ENCODE measurements at places on chromosomes 2 and 18. TPM values are rescaled to one million over a fixed set of nuclear protein-coding genes. Genes with fewer than 3 reads are reported as not detected.

SOX11 gene
- total RNA-seq, result not detected

C2orf15 gene
- total RNA-seq, result 0.47 TPM

GRCh38 chr2:150856596-150857281, 369.3 kb upstream of the RND3 start:
- no peak for DNase-seq

DNA sequence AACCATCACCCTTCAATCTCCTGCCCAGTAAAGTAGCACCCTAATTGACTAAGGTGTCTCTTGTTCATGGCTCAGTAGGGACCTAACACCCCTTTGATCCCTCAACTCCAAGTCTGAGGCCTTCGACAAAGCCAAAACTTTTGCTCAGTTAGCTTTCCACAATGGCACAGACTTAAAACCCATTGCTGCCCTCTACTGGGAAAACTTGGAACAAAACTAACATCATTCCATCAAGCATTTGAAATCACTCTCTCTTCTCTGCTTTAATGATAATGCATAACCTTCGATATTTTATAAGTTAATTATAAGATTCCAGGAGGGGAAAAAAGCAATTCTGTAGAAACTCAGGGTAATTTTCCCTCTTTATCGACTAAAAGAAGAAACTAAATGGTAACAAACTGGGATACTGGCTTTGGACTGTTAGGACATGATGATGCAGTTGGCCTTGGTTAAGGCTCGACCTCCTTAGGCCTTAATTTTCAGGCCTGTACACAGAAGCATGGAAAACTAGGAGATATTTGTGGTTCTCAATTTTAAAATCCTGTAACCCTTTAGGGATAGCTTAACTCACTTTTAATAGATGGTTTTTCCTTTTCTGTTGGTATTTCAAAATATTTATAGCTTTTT, 127.8 kb downstream of the STK39 start:
- no peak for DNase-seq

DNA sequence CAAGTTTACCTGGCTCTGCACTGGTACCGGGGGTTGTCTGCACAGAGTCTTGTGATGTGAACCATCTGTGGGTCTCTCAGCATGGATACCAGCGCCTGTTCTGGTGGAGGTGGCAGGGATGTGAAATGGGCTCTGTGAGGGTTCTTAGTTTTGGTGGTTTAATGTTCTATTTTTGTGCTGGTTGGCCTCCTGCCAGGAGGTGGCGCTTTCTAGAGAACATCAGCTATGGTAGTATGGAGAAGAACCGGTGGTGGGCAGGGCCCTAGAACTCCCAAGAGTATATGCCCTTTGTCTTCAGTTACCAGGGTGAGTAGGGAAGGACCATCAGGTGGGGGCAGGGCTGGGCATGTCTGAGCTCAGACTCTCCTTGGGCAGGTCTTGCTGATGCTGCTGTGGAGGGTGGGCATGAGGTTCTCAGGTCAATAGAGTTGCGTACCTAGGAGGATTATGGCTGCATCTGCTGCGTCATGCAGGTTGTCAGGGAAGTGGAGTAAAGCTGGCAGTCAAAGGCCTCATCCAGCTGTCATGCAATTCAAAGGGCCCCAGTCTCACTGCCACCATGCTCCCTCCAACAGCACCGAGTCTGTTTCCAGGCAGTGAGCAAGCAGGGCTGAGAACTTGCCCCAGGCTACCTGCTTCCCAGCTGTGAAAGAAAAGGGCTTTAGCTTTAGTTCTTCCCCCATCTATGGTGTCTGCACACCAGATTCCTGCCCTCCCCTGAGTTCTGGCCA, 278.0 kb downstream of the METTL4 start:
- DNase-seq, result no peak

GRCh38 chr2:241050624-241051577, 51.2 kb downstream of the MTERF4 start:
- no peak for DNase-seq

- DNase-seq, result no peak
Observed at GRCh38 chr18:75455249-75456198, 28.0 kb upstream of the SMIM21 start.

DNA sequence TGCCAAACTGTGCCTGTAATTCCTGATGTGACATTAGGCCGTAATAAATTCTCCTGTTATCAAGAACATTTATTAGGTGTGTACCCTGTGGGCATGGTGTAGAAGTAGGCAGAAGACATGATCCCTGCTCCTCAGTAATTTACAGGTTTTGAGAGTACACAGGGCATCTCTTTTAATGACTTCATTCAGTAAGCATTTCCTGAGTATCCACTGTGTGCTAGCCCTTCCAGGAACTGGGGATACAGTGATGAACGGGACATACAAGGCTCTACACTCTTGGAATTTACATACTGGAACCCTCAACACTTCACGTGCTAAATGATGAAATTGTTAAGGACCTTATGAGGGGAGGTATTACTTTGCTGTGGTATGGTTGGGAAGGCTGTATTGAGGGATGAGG, 30.2 kb downstream of the DIS3L2 start:
- DNase-seq, result no peak

DNA sequence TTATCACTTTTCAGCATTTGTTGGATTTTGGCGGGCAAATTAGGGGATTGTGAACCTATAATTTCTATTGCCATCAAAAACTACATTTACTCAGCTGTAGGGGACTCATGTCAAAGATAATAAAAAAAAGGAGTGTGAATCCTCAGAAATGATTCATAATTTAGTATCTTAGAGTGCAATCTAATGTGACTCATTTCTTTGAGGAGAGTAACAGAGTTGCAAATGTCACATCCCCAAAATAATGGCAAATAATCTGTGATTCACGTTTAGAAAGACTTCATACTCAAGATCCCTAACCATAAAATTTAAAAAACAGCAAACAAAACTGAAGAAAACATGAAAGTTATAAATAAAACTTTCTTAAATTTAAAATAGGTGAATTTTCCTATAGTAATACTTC, 373.0 kb downstream of the CDH2 start:
- DNase-seq, result no peak

GRCh38 chr2:227163998-227164762, at the start of the genes COL4A3 and COL4A4:
Gene COL4A3 (plus strand): TSS chr2:227164624. CDS start chr2:227164727, 103 bp downstream.
Gene COL4A4 (minus strand): TSS chr2:227164205. CDS start chr2:227147483, 16,722 bp downstream.
- DNase-seq, result no peak

DNA sequence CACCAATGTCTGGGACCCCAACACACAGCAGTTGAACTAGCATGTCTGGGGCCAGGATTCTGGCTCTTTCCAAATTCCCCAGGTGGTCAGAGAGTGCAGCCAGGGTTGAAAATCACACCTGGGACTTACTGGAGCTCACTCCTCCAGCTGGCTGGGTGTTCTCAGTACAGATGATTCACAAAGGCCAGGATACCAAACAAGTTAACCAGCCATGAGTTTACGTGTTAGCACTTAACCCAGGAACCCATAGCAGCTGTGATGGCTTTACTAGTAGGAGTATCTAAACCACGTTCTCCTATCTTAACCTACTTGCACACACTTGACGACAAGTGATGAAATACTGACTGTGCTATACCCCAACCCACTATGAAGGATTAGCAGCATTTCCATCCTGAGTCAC, 222.8 kb downstream of the FBXO15 start:
- DNase-seq, result no peak

GRCh38 chr2:230830428-230830827, 34.3 kb upstream of the ITM2C start:
- no peak for DNase-seq

Measured in activated CD8-positive, alpha-beta memory T cell treated with anti-CD3 and anti-CD28 coated beads, Interleukin-2, amount 10 ng/mL, durations not matched to agents 7 days and 5 days (primary cell).